NCI-H2107 (cell line): ENCODE measurements at places on chromosomes 6 and 20.

GRCh38 chr6:35491558-35492257, 5.2 kb downstream of the TEAD3 start:
- DNase-seq = no peak

DNA sequence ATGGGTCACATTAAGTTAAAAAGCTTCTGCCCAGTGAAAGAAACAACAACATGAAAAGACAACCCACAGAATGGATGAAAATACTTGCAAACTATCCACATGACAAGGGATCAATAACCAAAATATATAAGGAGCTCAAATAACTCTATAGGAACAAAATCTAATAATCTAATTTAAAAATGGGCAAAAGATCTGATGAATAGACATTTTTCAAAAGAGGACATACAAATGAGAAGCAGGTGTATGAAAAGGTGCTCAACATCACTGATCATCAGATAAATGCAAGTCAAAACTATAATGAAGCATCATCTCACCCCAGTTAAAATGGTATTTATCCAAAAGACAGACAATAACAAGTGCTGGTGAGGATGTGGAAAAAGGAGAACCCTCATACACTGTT, 21.0 kb upstream of the ELMO2 start:
- no peak for DNase-seq

DNA sequence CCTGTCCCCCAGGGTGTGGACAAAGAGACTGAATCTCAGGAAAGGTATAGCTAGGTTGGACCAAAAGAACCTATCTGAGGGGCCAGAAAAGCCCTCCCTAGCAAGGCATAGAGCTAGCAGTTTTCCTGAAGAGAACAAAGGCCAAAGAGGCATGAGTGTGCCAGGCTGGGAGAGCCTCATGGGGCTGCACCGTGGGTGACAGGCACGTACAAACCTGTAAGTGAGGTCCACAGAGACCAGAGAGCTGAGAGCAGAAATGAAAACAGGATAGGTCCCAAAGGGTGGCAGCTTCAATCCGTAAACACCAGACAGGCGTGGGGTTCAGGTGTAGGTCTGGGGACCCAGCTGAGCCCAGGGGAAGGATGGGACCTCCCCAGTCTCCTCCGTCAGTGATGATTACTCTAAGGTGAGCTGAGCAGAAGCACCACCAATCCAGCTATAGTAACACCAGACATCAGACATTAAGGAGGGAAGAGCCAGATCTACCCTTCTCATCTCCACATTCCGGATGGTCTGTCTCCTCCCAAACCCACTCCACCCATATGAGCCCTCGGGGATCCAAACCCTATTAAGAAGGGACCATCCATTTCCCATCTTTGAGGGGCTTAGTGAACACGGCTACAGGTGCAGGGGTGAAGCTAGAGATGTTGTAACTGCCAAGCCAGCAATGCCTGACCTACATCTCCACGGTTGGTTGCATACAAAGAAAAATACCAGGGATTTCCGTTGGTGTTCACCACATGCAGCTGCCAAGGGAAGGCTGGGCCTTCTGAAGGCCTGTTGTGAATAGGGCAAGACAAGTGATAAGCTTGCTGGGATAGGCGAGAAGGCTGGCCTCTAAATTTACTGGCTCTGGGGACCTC, 38.3 kb downstream of the BCL2L1 start:
- DNase-seq = no peak

DNA sequence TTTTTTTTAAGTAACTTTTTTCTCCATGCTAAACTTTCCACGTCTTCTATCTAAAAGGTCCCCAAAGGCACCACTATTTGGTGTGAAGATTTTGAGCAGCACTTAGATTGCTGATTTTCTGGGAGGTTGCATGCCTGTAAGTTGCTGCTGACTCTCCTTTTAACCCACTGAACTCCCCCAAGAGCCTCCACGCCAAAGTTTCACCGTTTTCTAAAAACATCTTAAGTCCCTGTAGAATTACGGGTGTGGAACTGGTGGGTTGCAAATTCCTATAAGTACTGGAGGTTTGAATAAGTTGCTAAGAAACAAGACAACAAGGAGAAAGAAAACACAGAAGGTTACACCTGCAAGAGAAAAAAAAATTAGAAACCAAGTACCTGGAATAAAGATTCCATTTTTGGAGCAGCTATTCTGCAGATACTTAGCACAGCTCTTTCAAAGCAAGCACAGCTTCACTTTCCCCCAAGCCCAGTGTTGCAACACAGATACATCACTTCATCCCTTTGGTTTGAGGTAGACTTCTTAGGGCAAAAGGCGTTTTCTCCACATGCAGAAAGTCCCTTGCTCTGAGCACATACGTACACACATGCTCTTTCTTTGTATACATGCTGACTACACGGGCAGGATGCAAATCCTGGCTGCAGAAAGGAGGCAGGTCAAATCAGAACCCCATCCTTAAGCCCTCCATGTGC, 5.0 kb downstream of the JAG1 start:
- DNase-seq = no peak

- DNase-seq = no peak
Observed at GRCh38 chr6:152859225-152859624, 108.6 kb downstream of the VIP start.

GRCh38 chr20:37566590-37567330, 39.1 kb upstream of the BLCAP start:
- DNase-seq = no peak

GRCh38 chr20:37643400-37643799, 50.4 kb upstream of the CTNNBL1 start:
- DNase-seq = no peak
